ENCODE measurements at places on chromosomes 16 and 17.

DNA sequence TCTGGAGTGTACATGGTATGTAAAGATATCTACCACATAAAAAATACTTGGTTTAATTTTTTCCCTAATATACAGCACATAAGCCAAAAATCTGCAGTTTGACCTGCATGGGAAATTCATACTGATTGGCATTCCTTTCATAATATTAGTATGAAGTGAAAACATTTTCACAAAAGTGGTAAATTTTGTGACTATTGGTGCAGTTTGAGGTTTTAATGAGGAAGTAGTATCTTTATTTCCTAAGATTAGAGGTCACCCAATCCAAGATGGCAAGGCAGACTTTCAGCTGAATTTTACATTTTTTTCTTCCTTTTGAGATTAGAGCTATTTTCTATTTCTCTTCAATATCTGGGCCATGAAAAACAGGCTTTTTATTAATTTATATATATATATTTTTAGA, 21.2 kb downstream of the METTL9 start:
- DNase-seq = no peak

GRCh38 chr16:48629016-48629415, 19.0 kb upstream of the N4BP1 start:
- DNase-seq = no peak

- DNase-seq = no peak
These were observed 8.3 kb downstream of the ZNF629 start for GRCh38 chr16:30778549-30779244.

- DNase-seq = no peak
These were observed 26.2 kb downstream of the USP43 start for GRCh38 chr17:9671559-9671958.

GRCh38 chr16:12147681-12148080, 171.1 kb downstream of the SNX29 start:
- DNase-seq = no peak

- no peak for DNase-seq
These were observed 9.7 kb upstream of the CYLD start for GRCh38 chr16:50731989-50732832.

- no peak for DNase-seq
These were observed 1.1 kb downstream of the SGF29 start for GRCh38 chr16:28554634-28555423.

All from NCI-H526 treated with DMSO at 0.1 percent for 48 hours (cell line).